Fibroblast of skin of scalp (primary cell): ENCODE measurements at places on chromosomes 12 and 14.
A peak's percentile ranks its signal among the peaks of the same experiment; 100 is the strongest.

DNA sequence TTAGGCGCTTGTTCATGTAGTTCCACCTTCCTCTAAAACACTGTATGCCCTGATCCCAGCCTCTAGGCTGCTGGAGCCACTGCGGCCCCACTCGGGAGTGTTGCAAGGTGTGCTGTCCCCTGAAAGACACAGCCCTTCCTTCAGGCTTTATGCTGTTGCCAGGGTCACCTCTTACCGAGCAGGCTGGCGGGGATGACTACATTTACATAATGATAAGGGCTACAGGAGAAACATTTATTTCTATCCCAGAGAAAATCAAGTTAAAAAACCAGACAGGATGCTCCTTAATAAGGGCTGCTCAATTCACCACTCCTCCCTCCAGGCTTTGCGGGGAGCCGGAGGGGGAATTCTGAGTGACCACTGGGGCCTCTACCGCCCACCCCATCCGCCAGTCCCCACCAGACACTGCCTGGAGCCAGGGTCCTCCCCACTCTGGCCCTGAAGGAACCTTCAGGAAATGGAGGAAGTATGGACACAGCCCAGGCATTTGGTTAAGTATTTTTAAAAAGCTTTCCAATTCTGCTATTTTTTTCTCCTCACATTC is 200.6 kb downstream of the TTC7B start:
- no peak for DNase-seq

DNA sequence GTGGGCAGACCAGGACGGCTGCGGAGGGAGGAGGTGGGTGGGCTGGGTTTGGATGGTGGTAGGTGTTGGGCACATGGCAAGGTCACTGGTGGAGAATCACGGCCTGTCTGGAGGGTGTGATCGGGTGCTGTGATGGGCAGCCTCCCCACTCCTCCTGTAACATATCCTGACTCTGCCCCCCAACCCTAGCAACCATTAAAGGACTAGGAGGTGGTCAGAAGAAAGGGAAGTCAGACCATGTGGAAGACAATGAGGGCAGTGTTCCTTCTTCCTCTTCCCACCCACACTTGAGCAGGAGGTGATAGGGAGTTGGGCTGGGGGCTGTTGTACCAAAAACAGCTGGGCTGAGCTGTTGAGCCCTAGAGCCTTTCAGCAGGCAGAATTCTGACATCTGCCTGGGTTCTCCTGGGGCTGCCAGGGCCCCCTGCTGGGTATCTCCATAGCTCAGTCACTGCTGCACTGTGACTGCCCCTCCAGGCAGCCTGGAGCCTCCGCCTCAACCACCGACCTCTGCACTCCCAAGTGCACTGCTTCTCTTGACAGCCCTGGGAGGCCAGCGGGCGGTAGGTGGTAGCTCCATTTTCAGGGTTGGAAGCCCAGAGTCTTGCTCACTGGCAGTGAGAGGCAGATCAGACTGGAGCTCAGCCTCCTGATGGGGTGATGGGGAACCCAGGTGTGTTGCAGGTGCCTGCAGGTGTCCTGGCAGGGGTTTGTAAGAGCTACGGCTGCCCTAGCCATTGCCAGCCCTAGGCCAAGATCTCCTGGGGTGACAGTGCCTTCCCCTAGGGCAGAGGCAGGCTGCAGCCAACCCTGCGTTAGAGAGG is 15.4 kb downstream of the VASH1 start:
- DNase-seq: no peak

- DNase-seq: no peak
These were observed 23.3 kb downstream of the STXBP6 start for GRCh38 chr14:25026476-25027137.

DNA sequence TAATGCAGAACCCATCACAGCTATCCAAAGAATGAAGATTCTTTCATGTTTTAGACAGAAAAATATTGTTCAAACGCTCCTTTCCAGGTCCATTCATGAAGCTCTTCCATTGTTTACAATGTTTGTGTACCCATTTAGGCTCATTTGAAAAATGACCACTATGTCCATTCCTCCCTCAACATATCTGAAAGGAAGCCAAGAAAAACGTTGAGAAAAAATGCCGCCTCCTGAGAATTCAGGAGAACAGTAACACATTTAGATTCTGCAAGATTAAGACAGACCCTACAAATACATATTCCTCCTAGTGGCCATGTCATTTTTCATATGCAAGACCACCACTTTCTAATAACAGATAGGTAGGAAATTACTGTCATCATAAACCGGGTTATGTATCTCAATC is 124.4 kb downstream of the SLC25A21 start:
- DNase-seq: no peak

GRCh38 chr14:92665661-92666110 is 82.7 kb downstream of the LGMN start:
- no peak for DNase-seq

GRCh38 chr12:88420457-88420856 is 159.8 kb downstream of the KITLG start:
- peak; percentile 95 for DNase-seq

GRCh38 chr12:109389146-109389545 is 41.4 kb downstream of the MYO1H start:
- DNase-seq: no peak

DNA sequence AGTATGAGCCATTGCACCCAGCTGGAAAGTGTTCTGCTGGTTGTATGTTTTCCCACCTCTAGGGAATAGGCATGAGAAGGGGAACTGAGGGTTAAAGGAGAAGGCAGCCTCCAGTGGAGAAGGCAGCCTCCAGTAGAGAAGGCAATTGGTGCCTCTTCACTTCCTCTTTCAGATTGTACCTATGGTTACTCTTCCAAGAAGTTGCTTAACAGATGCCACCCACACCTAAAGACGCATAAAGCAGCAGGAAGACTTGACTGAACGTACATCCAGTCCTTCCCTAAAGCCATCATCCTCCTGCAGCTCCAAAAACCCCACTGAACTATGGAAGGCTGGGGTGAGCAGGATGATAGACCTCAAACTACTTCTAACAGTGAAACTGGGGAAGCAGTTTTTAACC is 13.1 kb downstream of the DPF3 start:
- no peak for DNase-seq

- no peak for DNase-seq
These were observed 192.1 kb upstream of the MYL2 start for GRCh38 chr12:111112311-111113098.

DNA sequence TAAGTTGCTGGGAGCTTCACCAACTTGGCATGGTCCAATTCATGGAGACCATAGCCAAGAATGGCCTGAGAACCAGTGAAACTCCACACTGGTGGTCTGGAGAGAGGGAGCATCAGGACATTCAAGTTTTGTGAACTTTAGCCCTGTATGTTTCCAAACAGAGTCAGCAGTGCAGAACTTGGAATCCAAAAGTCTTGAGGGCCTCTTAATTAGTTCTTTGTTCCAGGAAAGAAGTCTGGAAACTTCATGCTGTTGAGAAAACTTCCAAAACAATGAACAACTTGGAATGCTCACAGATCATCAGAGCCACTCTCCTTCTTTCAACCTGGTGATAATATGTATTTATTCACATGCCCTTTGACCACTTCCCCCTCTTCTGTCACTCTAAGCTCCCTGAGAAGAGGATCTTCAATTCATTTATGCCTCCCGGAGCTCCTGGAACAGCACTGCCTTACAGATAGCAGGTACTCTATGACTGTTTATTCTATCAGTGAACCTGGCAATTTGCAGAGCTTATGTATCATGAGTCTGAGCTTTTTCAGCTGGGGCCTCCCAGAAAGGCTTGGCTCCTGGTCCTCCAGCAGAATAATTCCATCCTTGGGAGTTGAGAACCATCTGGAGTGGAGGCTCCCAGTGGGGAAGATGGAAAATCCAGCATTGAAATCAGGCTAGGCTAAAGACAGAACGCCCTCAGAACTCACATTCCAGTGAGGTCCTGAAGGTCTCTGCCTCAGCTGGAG is 191.4 kb downstream of the KTN1 start:
- DNase-seq: no peak

- DNase-seq: no peak
These were observed 164.7 kb upstream of the MYL2 start for GRCh38 chr12:111085096-111085495.

DNA sequence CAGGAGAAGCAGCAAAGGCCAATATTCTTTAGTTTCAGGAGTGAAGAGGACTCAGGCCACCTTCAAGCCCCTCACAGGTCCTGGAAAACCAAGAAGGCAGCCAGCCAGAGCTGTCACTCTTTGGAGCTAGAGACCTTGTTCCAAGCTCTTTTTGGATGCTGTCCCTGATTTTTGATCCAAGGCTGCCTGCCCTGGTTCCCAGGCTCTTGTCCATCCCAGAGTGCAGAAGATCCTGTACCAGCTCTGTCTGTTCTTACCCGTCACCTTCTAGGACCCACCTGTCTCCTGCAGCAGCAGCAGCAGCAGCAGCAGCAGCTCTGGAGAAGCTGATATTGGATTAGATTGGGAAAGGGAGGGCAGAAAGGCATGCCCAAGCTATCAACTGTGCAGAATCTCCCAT is 157.1 kb upstream of the NEDD1 start:
- DNase-seq: no peak

DNA sequence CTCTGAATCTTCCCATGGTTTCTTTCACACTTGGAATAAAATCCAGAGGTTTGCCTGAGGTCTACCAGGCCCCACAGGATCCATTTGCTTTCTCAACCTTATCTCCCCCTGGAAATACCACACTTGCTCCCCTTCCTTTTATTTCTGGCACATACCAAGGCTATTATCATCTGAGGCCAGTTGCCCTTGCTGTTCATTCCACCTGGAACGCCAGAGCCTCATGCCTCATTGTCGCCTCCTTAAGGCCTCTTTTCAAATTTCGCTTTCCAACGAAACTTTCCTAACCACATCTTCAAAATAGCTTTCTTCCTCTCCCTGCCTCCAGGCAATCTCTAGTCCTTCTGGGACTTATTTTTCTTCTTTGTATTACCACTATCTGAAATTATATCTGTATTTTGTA is 11.2 kb upstream of the LRIG3 start:
- DNase-seq: no peak

DNA sequence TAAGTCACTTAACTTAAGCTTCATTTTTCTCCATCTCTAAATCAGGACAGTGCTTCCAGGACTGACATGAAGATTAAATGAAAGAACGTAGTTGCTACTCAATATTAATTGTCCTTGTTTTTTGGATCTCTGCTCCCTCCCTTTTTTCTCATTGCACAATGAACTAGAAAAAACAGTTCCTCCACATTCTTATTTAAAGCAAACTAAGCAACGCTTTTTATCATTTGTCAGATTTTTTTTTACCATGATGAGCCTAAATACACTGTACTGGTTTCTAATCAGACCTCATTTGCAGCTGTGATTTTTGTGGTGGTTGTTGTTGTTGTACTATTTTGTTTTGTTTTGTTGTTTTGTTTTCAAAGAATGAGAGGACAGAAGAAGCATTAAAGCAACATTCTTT is 23.2 kb upstream of the PARP11 start:
- DNase-seq: no peak

DNA sequence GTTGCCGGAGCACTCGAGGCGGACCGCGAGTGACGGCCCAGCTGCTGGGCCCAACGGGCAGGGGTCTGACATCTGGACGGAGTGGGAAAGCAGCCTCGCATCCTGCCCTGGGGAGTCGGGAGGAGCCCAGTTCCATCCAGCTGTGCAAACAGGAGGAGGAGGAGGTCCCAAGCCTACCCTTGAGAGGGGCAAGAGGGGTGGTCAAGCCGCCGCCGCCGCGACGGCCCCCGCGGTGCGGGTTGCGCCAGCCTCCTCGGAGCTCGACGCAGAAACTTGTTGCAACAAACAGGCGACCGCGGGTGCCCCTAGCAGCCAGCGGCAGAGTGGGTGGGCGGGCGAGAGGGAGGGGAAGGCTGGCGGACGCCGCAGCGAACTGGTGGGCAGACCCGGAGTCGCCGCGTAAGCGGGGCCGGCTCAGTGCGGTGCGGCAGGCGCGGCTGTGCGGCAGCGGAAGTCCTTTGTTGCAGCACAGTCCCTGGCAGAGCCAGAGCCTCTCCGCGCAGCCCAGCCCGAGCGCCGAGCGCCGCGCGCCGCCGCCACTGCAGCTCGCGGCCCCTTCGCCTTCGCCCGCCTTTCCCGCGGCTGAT is at the start of gene ZBTB1:
Gene ZBTB1, plus strand, starts transcription at position 461 of the 587 bp plus-strand sequence. CDS start 16,735 bp downstream, outside the sequence.
- DNase-seq: peak; percentile 92

DNA sequence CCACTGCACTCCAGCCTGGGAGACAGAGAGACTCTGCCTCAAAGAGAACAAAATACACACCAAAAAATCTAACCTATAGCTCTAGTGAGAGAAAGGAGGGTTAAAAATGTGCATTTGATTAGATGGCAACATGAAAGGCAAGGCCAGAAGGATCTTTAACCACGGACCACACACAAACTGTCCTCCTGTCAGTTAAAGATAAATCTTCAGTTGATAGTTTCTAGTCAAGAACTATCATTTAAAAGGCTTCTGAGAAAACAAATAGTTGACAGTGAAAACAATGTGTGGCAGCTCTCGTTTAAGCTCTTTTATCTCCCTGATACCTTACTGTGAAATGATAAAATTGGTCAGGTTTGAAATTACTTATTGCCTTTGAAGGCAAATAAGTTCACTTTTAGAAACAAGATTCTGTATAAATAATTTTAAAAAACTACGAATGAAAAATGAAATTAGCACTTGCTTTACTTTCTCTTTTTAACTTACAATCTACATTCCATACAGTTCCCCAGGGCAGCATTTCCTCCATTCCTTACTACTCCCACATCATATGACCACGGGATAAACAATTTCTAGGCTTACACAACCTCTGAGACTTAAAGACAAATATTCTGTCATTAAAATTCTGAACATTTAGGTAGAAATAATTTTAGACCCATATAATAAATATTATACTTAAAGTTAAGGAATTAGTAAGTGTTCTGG is 71.4 kb upstream of the GNPNAT1 start:
- DNase-seq: peak; percentile 88

DNA sequence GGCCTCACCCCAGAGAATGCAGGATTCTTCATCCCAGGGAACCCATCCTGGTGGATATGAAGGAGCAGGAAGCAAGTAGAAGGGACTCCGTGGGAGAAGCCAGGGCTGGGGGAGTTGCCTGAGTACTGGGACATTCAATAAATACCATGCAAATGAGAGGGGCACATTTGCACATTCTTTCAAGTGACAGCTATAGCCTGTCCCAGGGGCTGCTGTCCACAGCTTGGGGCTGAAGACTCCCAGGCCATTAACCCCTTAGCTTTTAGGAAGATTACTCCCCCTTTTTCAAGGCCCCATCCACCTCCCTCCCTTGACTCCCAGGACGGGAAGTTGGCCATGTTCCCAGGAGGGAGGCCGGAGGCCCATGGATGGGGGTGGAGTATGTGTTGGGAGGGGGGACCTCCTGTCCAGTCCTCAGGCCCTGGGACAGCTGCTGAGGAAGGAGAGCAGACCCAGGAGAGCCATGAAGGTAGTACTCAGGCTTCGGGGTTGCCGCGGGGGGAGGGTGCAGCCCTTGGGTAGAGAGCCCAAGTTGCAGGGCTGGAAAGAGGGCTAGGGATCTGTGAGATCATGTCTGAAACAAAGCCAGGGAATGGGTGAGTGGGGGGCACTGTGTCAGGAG is 974 bp upstream of the TNS2 start:
- DNase-seq: peak; percentile 75

- DNase-seq: no peak
These were observed 2.7 kb upstream of the NFKBIA start for GRCh38 chr14:35407306-35407630.

- DNase-seq: no peak
These were observed 56.6 kb downstream of the SLC2A13 start for GRCh38 chr12:40049268-40049667.
